ENCODE measurements at places on chromosomes 6 and 20. TPM values are rescaled to one million over a fixed set of nuclear protein-coding genes. Genes with fewer than 3 reads are reported as not detected.
A peak's percentile ranks its signal among the peaks of the same experiment; 100 is the strongest.

MAFB gene
- 55.0 TPM for total RNA-seq

DNA sequence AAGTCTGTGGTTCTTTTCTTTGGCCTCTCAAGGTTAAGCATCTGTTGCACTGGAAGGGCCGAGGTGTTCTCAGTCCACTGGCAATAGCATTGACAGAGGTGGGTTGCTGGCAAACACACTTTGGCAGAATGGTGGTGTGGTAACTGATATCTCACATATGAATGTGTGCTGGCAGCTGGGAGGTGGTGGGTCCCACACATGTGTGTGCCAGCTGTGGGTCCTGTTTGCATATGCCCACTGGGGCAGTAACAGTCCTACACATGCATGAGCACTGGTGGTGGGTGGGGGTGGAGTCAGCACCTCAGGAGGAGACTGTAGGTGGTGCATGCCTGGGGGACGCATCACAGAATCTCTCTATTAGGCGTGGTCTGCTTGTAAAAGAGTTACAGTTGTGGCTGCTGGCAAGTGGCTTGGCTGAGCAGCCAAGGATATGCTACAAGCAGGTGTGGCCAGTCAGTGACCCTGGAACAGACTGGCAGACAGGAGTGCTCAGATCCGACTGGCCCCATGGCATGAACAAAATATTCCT, 934.3 kb downstream of the GRIK2 start:
- no peak overlapping the region for H3K27ac ChIP-seq
- H3K4me1 ChIP-seq: no peaks in the 10 kb centered on the region
- H3K27me3 ChIP-seq: no peaks in the 10 kb centered on the region
- H3K4me3 ChIP-seq: no peak overlapping the region
- no peak for DNase-seq

DNA sequence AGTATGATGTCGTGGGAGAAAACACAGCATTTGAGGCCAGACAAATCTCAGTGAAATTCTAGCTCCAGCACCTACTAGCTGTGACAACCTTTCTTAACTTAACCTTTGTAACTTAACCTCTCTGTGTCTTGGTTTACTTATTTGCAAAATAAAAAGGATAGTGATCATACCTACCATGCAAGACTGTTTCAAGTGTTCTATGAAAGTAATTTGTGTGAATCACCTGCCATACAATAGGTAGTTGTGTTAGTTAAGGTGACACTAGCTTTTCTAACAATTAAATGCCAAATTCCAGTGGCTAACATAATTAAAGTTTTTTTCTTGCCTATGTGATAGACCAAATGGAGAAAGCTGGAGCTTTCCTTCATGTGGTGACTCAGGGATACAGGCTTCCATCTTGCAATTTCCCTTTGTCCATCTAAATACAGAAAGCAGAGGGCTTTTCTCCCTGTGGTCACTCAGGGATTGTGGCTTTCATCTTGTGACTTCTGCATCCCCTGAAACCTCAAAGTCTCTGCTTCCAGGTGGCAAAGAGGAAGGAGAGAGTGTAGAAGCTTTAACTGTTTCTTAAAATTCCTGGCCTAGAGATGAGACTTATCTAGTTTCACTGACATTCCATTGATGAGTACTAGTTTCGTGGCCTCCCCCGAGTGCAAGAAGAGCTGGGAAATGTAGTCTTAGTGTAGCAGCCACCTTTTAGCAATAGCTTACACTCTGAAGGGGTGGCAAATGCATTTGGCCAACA, 311.4 kb downstream of the CLIC5 start:
- no peaks in the 10 kb centered on the region for H3K27me3 ChIP-seq
- H3K4me1 ChIP-seq: no peaks in the 10 kb centered on the region
- no peak overlapping the region for H3K27ac ChIP-seq
- no peak for DNase-seq

DNA sequence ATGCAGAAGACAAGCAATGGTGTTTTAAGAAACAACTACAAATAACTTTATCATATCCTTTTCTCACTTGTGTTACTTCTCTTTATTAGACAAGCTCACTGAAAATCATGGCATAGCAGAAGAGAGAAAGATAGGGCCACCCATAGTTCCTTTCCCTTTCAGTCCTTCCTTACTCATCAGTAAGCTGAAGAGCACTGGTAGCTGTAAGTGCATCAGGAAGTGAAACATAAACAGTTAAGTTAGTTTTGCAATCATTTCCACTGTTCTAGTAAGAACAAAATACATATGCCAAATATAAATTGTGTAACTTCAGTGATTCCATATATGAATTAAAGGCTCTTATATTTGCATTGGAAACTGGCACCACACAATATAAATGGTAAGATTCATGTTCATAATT, 220.1 kb downstream of the HACE1 start:
- H3K4me3 ChIP-seq: no peak overlapping the region
- peaks cover 3% of the 10 kb centered on the region for H3K4me1 ChIP-seq
- H3K27me3 ChIP-seq: no peaks in the 10 kb centered on the region
- no peak for DNase-seq
- no peak overlapping the region for H3K27ac ChIP-seq

DNA sequence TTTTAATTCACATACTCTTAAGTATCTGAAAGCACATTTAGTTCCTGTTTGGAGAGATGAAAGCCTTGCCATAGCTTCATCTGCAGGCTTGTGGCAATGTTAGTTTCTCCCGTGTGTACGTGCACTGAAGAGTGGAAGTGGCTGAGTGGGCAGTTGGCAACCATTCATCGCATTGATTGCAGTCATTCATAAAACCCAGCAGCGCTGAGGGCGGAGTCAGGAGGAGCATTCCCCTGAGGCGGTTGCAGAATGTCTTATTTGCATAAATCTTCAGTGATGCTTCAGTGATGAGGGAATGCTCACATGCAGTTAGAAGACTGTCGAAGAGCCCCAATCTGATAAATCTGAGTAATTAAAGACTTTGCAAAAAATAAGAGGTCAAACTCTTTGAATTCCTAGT, 79.1 kb downstream of the RIMS1 start:
- no peak for DNase-seq
- H3K36me3 ChIP-seq: no peaks in the 10 kb centered on the region
- H3K4me3 ChIP-seq: no peak overlapping the region
- no peaks in the 10 kb centered on the region for H3K4me1 ChIP-seq
- no peaks in the 10 kb centered on the region for H3K27me3 ChIP-seq

- no peaks in the 10 kb centered on the region for H3K27me3 ChIP-seq
- no peak for DNase-seq
- H3K4me3 ChIP-seq: no peak overlapping the region
These were observed 67.5 kb downstream of the RNGTT start for GRCh38 chr6:88895911-88896310.

DNA sequence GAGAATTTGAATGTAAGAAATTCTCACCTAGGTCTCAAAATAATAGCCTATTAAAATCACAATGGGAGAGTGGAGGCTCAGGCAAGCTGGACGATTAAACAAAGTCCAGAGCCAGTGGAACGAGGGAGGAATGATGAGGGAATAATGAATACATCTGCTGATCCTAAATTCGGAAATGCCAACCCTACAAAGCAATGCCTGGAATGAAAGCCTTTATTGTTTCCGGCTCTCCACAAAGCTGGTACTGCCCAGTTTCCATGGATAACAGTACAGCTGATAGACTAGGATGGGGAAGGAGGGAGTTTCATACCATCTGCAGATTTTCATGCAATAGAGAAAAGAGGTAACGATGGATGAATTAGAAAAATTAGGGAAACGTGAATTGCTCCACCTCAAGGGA, 356.1 kb downstream of the CBLN4 start:
- H3K36me3 ChIP-seq: no peaks in the 10 kb centered on the region
- H3K27ac ChIP-seq: no peak overlapping the region
- no peak for DNase-seq
- H3K4me1 ChIP-seq: no peaks in the 10 kb centered on the region

- H3K4me3 ChIP-seq: no peak overlapping the region
- H3K4me1 ChIP-seq: peaks cover 2% of the 10 kb centered on the region
- H3K27me3 ChIP-seq: no peaks in the 10 kb centered on the region
- peak overlapping the region; percentile 23 for H3K27ac ChIP-seq
- no peak for DNase-seq
These were observed 248.1 kb upstream of the OPRM1 start for GRCh38 chr6:153790876-153791473.

DNA sequence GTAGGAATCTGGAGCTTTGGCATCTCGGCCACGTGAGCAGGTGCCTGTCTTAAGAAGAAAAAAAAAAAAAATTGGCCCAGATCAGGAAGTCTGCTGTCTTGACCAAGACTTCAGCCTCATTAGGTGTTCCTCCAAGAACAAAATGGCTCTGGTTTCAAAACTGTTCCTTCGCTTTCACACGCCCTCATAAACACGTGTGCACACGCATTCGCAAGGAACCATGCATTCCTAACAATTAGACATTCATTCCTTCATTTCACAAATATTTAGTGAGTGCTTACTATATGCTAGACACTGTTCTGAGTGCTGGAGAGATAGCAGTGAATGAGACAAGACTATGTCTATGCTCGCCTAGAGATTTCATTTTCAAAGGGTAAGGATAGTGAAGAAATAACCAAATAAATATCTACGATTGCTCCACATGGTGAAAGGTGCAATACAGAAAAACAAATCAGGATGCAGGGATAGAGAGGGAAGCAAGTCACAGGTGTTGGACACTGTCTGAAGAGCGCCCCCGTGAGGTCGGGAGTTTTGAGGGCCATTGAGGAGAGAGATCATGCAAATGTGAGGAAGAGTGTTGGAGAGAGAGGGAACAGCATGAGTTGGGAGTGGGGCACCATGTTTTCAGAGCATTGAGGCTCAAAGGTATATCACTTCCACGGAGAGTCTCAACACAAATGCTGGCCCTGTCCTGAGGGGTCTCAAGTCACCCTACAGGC, 53.3 kb downstream of the CCDC170 start:
- no peak overlapping the region for H3K27ac ChIP-seq
- DNase-seq: no peak
- H3K27me3 ChIP-seq: no peaks in the 10 kb centered on the region
- H3K36me3 ChIP-seq: no peaks in the 10 kb centered on the region

GRCh38 chr6:121645100-121645745, 209.8 kb downstream of the GJA1 start:
- H3K27me3 ChIP-seq: no peaks in the 10 kb centered on the region
- no peak overlapping the region for H3K4me3 ChIP-seq
- H3K36me3 ChIP-seq: no peaks in the 10 kb centered on the region
- no peak overlapping the region for H3K27ac ChIP-seq
- no peaks in the 10 kb centered on the region for H3K4me1 ChIP-seq

GRCh38 chr6:163092876-163093275, 321.6 kb upstream of the QKI start:
- no peaks in the 10 kb centered on the region for H3K4me1 ChIP-seq
- H3K4me3 ChIP-seq: no peak overlapping the region
- H3K27me3 ChIP-seq: no peaks in the 10 kb centered on the region
- no peak overlapping the region for H3K27ac ChIP-seq
- H3K36me3 ChIP-seq: no peaks in the 10 kb centered on the region

DNA sequence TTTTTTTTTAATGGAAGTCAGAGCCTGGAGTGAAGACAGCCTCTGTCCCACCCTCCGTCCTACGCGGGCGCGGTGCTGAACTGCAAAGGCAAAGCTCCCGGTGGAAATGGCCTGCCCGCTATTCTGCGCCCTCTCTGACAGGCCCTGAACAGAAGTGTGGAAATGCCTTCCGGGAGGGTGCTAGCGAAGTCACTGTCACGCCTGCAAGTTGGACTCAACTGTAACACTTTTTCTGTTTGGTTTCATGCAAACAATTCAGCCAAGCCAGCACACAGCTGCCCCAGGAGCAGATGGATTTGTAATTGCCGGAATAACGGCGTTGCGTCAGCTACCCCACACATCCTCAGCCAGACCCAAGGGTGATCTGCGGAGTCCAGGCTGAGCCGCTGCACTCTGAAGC, 107.6 kb downstream of the PSMB1 start:
- DNase-seq: no peak
- H3K27ac ChIP-seq: no peak overlapping the region
- H3K4me3 ChIP-seq: no peak overlapping the region
- H3K36me3 ChIP-seq: no peaks in the 10 kb centered on the region
- H3K27me3 ChIP-seq: no peaks in the 10 kb centered on the region
- no peaks in the 10 kb centered on the region for H3K4me1 ChIP-seq

HLA-DOA gene
- total RNA-seq: 10.4 TPM

DNA sequence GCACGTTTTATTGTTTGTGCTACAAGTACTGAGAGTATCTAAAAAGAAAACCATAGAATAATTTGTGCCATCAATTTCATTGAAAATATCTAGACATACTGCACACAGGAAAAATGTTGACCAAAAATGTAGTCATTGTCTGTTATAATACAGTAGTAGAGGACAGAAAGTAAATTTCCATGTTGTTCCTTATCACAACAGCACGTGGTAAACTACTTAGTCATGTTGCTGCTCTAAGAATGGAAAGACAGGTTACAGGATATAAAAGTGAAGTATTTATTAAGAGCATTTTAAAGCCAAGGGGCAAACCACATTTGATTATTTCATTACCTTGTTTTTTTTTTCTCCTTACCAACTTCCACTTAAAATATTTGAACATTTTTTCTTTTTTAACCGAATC, 89.0 kb upstream of the CEP85L start:
- H3K4me3 ChIP-seq: no peak overlapping the region
- DNase-seq: no peak
- H3K36me3 ChIP-seq: no peaks in the 10 kb centered on the region
- H3K27me3 ChIP-seq: no peaks in the 10 kb centered on the region
- no peaks in the 10 kb centered on the region for H3K4me1 ChIP-seq
- H3K27ac ChIP-seq: no peak overlapping the region

DNA sequence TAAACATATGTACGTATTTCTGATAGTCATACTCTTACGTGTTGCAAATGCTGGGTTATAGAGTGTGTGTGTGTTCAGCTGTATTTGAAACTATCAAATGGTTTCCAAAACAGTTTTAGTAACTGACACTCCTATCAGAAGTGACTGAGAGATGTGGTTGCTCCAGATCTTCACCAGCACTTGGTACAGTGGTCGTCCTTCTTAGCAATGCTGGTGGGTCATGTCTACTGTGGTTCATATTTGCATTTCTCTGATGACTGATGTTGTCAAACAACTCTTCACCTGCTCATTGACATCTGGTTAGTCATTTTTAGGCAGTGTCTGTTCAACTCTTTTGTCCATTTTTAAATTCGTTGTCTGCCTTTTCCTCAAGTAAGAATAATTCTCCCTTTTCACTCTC, 259.3 kb downstream of the KIF16B start:
- no peak overlapping the region for H3K27ac ChIP-seq
- peaks cover 5% of the 10 kb centered on the region for H3K4me1 ChIP-seq
- H3K4me3 ChIP-seq: no peak overlapping the region
- peaks cover 3% of the 10 kb centered on the region for H3K36me3 ChIP-seq

DNA sequence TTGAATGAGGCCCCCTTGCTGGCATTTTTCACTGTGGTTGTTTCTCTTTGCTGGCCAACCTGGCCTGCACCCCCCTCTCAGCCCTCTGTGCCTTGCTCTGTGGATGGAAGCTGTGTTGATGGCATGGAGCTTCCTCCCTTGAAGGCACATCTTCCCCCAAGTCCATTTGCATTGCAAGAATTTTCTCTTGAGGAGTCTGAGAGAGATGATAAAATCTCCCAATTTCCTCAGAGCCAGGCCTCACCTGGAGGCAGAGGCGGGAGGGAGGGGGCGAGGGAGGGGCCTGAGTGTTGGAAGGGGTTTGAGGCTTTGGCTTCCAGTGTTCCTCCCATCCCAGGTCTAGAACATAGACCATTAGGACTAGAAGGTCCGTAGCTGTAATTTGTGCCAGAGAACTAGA, 175.1 kb downstream of the SCP2D1 start:
- no peak overlapping the region for H3K4me3 ChIP-seq
- no peaks in the 10 kb centered on the region for H3K36me3 ChIP-seq
- H3K27me3 ChIP-seq: no peaks in the 10 kb centered on the region
- no peaks in the 10 kb centered on the region for H3K4me1 ChIP-seq
- no peak overlapping the region for H3K27ac ChIP-seq

Measured in aorta (tissue), 5 donors.